Stimulated activated CD8-positive, alpha-beta memory T cell treated with anti-CD3 and anti-CD28 coated beads, Interleukin-15, amount 100 ng/mL, for 24 hours (primary cell): ENCODE measurements at places on chromosomes 3 and 15.

- no peak for DNase-seq
Measured at GRCh38 chr3:45309876-45310275, 78.5 kb upstream of the LARS2 start.

GRCh38 chr3:58098531-58098930 is 90.3 kb downstream of the FLNB start:
- no peak for DNase-seq

GRCh38 chr3:196471551-196471950 is 32.0 kb downstream of the RNF168 start:
- no peak for DNase-seq

DNA sequence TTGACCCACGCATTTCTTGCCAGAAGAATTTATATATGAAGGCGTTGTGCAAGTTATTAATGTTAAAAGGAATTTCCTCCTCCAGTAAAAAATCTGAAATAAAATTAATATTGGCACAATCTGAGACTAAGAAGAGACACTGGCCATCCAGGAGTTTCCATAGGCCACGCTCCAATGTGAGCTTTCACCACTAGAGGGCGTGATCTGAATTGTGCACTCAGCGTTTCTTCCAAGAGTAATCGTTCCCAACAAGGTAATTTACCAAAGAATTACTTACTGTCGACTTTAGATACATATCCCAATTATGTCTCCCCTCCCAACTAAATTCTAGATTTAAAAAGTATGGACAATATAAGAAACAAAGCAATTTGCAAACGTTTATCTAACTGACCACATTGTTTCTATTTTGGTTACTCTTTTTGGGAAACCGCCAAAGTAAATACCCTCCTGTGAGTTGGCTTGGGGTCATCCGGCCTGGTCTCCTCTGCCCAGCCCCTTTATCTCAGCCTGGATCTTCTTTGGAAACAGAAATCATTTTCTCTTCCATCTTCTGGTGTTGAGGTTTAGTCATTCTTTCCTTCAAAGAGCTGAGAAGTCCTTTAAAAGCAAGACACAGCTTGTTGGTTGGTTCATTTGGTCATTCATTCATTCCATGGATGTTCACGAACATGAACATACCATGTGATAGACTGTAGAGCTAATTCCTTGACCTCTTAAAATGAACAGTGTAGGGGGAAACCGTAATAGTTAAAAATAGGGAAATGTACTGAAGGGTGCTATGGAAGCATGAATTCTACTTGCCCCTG is 26.2 kb downstream of the POLR2M start:
- DNase-seq, result peak; percentile 15

DNA sequence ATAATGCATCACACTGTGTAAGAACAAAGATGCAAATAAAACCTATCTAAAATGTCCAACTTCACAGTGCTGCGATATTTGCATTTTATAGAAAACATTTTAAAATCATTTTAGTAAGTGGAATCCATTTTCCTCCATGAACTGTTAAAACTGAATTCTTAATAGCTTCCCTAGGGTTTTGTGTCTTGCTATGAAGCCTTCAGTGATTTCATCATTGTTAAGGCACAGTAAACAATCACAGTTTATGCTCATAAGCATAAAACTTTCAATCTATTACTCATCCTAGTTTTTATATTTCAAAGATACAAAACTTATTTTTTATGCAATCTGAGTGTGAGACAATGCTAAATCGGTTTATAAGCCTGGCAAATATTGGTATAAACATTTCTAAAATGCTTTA is 509.7 kb downstream of the TUSC7 start:
- DNase-seq, result no peak

GRCh38 chr3:156751461-156752025 is 74.6 kb upstream of the LEKR1 start:
- DNase-seq, result no peak

- no peak for DNase-seq
Measured at GRCh38 chr15:87965304-87965703, 291.2 kb downstream of the NTRK3 start.

GRCh38 chr3:72634128-72634527 is 214.1 kb downstream of the SHQ1 start:
- no peak for DNase-seq

DNA sequence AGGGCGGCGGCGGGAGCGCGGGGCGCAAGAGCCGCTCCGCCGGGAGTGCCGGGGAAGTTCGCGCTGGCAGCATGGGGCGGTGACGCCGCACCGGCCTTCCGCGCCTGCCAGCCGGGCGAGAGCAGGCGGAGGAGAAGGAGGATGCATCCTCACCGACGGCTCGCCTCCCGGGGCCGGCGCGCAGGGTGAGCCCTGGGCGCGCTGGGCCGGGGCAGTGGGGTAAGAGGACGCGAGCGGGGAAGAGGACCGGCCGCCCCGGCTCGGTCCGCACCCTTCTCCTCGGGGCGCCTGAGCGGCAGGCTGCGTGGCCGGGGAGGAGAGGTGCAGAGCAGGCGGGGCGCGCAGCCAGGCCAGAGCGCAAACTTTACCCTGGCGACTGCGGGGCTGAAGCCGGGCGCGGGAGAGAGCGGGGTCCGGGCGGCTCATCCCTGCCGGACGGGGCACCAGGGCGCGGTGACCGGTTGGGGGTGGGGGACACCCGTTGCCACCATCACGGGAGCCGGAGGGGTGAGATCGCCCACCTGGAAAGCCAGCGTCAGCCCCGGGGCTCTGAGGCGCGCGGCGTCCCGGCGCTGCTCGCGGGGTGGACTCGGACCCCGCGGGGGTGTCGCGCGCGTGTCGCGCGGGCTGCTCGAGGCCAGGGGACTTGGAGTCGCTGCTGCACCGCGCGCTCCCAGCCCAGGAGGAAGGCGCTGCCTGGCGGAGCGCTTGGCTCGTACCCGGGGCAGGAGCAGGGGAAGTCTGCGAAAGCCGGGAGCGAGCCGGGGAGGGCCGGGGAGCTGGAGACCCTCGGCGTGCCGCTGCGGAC is 542 bp downstream of the GABRA5 start:
- no peak for DNase-seq

DNA sequence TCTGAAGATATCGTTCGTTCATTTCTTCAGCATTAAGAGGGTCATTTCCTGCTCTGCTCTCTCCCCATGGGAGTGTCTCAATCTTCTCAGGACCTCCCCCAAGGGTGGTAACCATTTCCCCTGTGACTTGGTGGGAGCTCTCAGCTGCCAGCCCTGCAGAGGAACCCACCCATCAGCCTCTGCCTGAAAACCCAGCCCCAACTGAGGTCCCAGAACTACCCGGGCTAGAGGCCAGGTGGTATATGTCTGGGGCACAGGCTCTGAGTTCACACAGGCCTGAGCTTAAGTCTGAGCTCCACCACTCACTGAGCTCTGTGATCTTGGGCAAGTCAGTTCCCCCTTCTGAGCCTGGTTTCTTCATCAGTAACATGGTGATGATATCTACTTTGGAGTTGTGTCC is 10.0 kb upstream of the ATP2B2 start:
- DNase-seq, result no peak

- no peak for DNase-seq
Measured at GRCh38 chr3:184261270-184261853, at the start of gene CAMK2N2. Gene CAMK2N2, minus strand, starts transcription at chr3:184261553. Its CDS starts 268 bp downstream, at chr3:184261285.

DNA sequence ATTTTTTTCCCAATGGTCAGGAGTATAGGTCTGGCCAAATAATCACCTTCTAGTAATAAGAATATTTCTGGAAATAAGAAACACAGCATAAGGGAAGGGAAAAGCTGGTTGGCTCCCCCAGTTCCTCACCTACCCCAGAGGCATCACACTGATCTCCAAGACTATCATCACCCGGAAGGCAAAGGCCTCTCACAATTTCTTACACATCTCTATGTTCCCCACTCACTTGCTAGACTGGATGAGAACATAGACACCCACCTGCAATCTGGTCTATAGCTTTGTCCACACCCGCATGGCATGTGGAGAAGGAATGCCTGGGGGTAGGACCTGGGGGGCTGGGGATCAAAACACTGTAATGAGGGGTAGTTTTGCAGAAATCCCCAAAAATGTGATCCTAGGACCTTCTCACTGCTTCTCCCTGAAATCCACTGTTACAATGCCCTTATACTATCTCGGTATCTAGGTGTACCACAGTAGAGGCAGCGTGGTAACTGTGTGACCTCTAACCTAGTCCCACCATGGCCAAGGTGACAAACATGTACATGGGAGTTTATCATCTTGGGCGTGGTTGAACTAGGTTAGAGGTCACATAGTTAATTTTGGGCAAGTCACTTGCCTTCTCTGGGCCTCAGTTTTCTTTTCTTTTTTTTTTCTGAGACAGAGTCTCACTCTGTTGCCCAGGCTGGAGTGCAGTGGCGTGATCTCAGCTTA is 29.5 kb upstream of the NRROS start:
- no peak for DNase-seq

DNA sequence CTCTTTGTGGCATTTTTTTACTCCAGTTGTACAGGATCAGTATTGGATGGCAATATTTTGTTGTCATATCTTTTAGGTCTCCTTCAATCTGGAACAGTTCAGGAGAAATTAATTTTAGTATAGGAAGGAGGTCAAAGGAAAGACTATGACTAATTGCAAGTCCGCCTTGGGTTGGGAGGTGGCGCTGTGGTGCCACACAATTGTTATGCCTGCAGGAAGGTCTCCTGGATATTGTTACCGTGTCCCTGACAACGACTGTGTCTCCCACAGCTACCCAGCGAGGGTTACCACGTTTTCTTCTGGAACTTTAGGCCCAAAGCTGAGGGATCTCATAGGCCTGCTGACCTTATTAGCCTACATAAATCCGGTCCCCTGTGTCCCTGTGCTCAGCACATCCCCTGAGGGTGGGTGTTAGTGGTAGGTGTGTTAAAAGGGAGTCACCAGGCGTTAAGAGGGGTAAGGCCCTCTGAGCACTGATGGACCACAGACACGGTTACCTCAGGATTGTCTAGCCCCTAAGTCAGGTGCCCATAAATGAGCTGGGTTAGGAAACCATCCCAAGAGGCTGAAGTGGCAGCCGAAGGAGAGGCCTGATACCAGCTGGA is 31.5 kb downstream of the KCNAB1 start:
- DNase-seq, result peak; percentile 12

GRCh38 chr3:42491881-42492507 is 10.4 kb upstream of the VIPR1 start:
- no peak for DNase-seq

- DNase-seq, result no peak
Measured at GRCh38 chr3:142019794-142020320, 129.5 kb downstream of the TFDP2 start.

GRCh38 chr3:15812183-15812582 is 14.4 kb upstream of the ANKRD28 start:
- no peak for DNase-seq

DNA sequence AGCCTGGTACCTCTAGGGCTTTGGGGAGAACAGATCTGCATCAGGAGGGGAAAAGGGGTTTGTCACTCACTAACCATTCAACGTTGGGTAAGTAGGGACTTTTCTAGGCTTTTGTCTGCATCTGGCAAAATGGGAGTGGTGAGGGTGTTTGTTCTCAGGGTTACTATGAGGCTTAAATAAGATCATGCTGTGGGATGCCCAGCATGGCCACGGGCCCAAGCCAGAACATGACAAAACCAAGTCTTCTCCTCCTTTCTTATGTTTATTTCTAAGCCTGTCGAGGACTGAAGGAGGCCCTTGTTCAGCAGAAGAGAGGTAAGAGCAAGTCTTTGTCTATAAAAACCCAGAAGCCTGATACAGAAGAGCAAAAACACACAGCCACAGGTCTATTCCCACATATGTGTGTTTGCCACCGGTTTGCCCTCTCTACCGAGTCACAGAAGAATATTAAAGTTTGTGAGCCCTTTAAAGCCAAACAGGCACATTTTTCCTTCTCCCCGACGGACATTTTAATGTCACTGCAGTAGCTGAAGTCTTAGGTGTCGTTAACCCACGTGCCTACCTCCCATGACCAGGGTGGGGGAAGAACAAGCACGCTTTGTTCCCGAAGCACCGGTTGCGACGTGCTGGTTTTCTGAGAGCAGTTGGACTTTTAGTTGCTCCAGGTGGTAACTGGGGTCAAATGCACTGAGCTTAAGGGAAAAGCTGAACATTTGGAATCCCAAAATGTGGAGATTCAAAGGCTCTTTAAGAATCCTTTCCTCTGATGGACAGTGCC is 72.1 kb downstream of the NOX5 start:
- DNase-seq, result no peak

DNA sequence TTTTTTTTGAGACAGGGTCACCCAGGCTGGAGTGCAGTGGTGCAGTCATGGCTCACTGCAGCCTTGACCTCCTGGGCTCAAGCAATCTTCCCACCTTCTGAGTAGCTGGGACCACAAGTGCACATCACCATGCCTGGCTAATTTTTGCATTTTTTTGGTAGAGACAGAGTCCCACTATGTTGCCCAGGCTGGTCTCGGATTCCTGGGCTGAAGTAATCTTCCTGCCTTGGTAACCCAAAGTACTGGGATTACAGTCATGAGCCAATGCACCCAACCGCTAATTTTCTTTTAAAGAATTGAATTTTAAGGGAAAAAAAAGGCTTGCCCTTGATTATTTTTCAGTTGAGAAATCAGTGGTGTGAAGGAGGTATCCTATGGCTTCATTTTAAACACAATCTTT is 334.0 kb downstream of the SOX2 start:
- no peak for DNase-seq

DNA sequence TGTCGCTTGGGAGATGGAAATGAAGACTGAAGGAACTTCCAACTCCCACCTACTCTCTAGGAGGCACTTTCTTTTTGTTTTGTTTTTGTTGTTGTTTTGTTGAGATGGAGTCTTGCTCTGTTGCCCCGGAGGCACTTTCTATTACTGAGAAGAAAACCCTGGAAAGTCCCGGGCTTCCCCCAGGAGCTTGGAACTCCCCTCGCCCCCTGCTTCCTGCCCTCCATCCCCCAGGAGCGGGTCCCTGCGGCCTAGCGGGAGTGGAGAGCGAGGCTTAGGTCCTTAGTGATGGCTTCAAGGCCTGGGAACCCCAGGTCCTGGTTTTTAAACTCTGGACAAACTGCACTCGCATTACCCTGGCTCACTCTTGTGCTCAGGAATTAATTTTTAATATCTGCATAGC is 195.7 kb downstream of the OCA2 start:
- DNase-seq, result no peak

DNA sequence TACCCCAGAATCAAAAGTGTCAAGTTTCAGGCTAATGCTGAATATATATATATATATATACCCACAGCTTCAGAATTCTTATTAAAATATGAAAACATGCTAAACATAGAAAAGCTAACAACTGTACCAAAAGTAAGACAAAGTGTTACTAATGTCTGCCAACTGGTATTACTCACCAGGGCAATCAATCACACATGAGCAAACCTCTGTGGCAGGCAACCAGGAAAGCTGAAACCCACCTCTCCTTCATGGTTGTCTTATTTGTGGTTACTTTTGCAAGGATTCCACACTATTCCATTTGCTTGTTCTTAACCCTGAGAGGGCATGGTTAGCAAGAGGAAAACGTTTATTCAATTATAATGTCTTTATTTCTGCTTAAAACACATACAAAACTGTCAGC is 512.3 kb upstream of the MDFIC2 start:
- no peak for DNase-seq

GRCh38 chr3:186298876-186299275 is 63.2 kb downstream of the DGKG start:
- no peak for DNase-seq

GRCh38 chr15:63599401-63600000 is 2.3 kb downstream of the FBXL22 start:
- no peak for DNase-seq

DNA sequence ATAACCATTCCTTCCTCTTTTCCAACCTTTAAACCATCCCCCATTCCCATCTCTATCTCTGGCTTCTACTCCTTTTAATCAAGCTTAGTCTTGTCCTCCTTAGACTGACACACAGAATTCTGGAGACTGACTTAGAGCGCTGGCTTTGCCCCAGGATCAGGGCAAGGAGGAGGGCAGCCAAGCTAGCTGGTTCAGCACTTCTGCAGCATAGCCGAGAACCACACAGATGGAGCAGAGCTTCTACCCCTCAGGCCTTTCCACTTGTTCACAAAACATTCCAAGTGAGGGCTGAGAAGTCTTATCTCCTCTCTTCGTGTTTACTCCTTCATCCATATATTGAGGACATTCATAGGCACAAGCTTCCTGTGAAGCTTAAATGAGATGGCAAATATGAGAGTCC is 246.5 kb upstream of the PEX5L start:
- DNase-seq, result no peak
